ENCODE measurements at places on chromosomes 7 and 10. TPM values are rescaled to one million over a fixed set of nuclear protein-coding genes. Genes with fewer than 3 reads are reported as not detected.

GRCh38 chr7:80253237-80253636 is 118.6 kb downstream of the GNAI1 start:
- DNase-seq, result no peak

CPA4 gene
- total RNA-seq, result not detected

DNA sequence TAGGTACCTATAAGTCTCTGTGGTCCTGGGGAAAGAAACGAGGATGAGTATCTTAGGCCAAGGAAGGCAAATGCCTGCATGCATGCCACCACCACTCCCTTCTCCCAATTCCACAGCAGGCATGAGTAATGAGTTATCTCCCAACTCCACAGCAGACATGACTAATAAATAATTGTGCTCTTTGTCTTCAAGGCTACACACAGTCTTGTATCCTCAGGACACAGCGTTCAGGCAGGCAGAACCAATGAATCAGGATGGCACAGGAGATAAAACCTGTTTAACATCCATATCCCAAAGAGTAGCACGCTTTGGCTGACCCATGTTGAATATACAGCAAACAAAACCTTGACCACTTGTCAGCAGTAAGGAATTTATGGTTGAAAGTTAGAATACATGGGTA is 229.7 kb upstream of the NFE2L3 start:
- no peak for DNase-seq

CPVL gene
- 32.9 TPM for total RNA-seq

GRCh38 chr10:127576051-127576450 is 26.9 kb downstream of the NPS start:
- no peak for DNase-seq

- DNase-seq, result no peak
Measured at GRCh38 chr7:137928626-137929025, 73.3 kb downstream of the CREB3L2 start.

Measured in H7 (cell line).